K562 (cell line): ENCODE measurements at places on chromosomes 3 and 15.

- no peaks in the 10 kb centered on the region for H3K4me1 ChIP-seq
- H3K4me3 ChIP-seq, result no peak overlapping the region
- no peaks in the 10 kb centered on the region for H3K27me3 ChIP-seq
- no peaks in the 10 kb centered on the region for H3K36me3 ChIP-seq
- no peak overlapping the region for H3K27ac ChIP-seq
Observed at GRCh38 chr3:116200956-116201690, 244.2 kb downstream of the LSAMP start.

DNA sequence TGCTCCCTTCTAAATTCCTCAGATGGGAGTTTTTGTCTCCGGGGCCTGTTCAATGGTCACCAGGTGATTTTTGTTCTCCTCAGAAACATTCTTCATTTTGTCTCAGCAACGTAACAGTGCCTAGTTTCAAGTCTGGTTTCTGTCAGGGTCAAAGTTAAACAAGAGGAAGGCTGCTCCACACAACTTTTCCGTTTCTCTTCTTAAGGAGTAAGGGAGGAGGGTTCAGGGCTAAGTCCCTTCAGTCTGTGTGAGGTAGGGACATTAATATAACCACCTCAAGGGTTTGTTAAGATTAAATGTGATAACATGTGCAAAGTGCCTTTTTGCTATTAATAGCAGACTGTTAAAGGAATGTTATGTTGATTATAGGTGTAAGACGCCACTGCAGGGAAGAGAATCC lies 41.8 kb downstream of the HOMER2 start:
- no peak overlapping the region for H3K27ac ChIP-seq
- H3K4me1 ChIP-seq, result no peaks in the 10 kb centered on the region
- DNase-seq, result no peak
- H3K4me3 ChIP-seq, result no peak overlapping the region
- H3K36me3 ChIP-seq, result no peaks in the 10 kb centered on the region
- peaks cover 20% of the 10 kb centered on the region for H3K27me3 ChIP-seq

DNA sequence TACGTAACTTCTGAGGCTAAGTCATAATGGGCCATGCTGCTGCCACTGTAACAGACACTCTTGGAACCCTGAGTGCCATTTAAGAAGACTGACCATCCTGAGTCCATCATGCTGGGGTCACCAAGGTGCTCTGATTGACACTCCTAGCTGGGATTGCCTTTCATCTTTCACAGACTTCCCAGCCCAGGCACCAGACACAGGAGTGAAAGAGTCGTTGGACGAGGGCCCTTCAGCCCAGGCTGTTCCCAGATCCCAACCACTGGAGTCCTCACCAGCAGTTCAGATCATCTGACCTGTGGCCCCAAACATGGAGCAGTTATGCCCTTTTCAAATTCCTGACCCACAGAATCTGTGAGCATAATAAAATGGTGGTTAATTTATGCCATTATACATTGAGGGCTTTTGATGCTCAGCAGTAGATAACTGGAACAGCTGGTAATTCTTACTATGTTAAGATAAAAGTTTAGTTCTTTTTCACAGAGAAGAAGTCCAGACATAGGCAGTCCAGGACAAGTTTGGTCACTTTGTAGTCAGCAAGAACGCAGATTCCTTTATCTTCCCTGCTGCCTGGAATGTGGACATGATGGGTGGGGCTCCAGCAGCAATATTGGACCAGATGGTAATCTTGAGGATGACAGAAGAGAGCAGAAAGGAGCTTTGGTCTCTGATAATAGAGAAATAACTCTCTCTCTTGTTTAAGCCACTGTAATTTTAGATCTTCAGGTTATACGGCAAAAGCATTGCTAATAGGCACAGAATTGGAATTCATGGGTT lies 7.3 kb upstream of the EHD4 start:
- peaks cover 34% of the 10 kb centered on the region for H3K4me1 ChIP-seq
- DNase-seq, result peak; percentile 60
- no peaks in the 10 kb centered on the region for H3K36me3 ChIP-seq
- peaks cover 9% of the 10 kb centered on the region for H3K27me3 ChIP-seq

DNA sequence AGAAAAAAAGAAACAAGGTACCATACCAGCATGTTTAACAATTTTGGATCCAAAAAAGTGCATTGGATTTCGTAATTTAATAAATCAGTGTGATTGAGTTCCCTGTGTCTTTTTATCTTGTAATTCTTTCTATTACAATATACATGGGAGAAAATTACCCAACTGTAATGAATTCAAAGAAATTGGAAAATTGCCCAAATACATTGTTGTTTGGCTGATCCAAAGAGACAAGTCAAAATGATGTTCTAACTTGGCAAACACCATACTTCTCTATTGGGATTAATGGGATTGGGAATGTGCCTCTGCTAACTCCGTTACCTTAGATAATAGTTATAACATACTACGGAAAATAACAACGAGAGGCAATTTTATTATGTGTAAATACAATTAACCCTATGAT lies 1097.1 kb downstream of the ROBO1 start:
- no peaks in the 10 kb centered on the region for H3K36me3 ChIP-seq
- no peak overlapping the region for H3K4me3 ChIP-seq
- H3K4me1 ChIP-seq, result no peaks in the 10 kb centered on the region
- H3K27ac ChIP-seq, result no peak overlapping the region
- no peak for DNase-seq

DNA sequence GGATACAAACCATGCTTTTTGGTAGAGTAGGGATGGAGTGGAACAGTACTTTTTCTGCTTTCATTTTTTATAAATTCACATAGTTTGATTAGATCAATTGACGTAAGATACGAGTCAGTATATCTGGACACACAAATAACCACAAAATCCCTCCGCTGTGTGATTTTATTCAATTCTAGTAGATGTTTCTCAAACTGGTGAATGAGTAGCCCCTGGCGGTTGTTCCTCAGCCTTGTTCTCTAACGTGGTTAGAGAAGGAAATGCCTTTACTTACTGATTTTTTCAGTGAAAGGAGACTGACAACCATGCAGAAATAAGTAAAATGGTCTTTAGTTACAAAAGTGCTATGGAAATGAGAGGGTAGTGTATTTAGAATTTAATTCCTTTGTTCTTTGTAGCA lies 161.0 kb downstream of the TCF12 start:
- no peak for DNase-seq
- H3K27me3 ChIP-seq, result no peaks in the 10 kb centered on the region
- no peak overlapping the region for H3K27ac ChIP-seq

- DNase-seq, result no peak
- no peak overlapping the region for H3K4me3 ChIP-seq
- no peaks in the 10 kb centered on the region for H3K4me1 ChIP-seq
- H3K36me3 ChIP-seq, result no peaks in the 10 kb centered on the region
Observed at GRCh38 chr3:28989646-28990089, 291.2 kb upstream of the RBMS3 start.

DNA sequence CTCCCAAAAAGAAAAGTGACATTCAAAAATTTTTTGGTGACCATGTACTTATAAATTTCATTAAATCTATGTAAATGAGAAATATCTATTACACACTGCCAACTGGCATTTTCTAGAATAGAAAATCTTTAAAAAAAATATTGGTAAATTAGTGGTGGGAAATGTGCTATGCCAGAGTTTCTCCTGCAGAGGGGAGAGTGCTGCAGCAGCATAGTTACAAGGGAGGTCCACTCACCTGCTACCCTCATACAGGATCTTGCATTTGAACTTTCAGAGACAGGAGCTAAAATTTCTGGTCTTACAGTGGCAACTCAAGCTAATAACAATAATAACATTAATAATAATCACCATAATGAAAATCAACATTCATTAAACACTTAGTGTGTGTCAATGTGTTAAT lies 459.6 kb downstream of the NSUN3 start:
- no peak for DNase-seq
- H3K4me1 ChIP-seq, result no peaks in the 10 kb centered on the region
- H3K27ac ChIP-seq, result no peak overlapping the region
- H3K36me3 ChIP-seq, result no peaks in the 10 kb centered on the region
- no peak overlapping the region for H3K4me3 ChIP-seq
- no peaks in the 10 kb centered on the region for H3K27me3 ChIP-seq

GRCh38 chr3:134798681-134799311 lies 3.7 kb downstream of the EPHB1 start:
- no peaks in the 10 kb centered on the region for H3K27me3 ChIP-seq
- H3K27ac ChIP-seq, result no peak overlapping the region
- peaks cover 11% of the 10 kb centered on the region for H3K4me1 ChIP-seq
- no peaks in the 10 kb centered on the region for H3K36me3 ChIP-seq
